ENCODE measurements at places on chromosomes 3 and 15.
A peak's percentile ranks its signal among the peaks of the same experiment; 100 is the strongest.

DNA sequence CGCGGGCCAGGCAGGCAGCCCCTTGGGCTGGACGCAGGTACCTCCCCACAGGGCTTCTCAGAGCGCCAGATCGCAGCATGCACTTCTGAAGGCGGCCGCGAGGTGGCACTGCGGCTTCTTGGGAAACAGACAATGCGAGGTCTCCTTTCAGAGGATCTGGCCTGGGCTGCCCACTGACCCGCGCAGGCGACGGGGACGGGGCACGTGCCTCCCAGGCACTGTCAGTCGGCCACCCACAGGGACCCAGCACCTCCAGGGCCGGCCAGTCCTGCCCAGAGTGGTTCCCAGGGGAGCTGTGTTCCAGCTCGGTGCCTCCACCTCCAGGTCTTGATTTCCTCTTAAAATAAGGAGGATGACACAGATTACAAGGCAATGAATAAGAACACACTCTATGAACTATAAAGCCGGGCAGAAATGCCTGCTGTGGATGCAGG, 24.4 kb upstream of the TXNRD3 start:
- DNase-seq = peak; percentile 58

DNA sequence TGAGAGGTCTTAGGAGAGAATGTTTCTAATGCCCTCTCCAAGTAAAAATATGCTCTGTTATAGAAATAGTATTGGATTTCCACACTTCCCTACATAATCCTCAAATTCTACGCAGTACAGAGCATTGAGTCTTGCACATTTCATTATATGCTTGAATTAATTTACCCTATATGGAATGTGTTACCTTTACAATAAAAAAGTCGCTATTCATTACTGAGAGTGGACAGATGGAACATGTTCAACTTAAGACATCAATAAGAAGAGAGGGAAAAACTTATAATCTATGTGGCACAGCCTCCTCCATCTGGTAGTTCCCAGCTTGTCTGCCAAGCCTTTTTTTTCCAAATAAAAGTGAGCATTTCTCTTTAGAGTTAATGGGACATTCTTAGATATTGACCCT, 417.9 kb downstream of the MECOM start:
- no peak for DNase-seq

DNA sequence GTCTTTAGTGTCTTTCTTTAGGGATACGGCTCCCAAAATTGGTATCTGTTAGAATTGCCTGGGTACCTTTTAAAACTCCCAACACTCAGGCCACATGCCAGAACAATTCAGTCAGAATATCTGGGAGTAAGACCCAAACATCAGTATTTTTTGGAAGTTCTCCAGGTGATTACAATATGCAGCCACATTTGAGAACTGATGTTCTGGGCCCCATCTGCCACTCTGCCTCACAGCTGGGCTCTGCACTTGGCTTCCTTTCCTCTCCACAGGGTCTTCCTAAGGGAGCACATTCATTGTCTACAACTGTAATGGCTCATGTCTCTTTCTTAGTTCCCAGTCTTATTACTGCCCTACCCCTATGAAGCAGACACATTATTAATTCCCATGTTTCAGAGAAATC, 394.5 kb downstream of the MFSD1 start:
- DNase-seq = no peak

GRCh38 chr15:40032125-40032839, 6.7 kb downstream of the SRP14 start:
- DNase-seq = no peak

GRCh38 chr15:86829245-86829644, 749.6 kb downstream of the AGBL1 start:
- no peak for DNase-seq

GRCh38 chr3:17135696-17136095, 250.9 kb downstream of the PLCL2 start:
- DNase-seq = no peak

DNA sequence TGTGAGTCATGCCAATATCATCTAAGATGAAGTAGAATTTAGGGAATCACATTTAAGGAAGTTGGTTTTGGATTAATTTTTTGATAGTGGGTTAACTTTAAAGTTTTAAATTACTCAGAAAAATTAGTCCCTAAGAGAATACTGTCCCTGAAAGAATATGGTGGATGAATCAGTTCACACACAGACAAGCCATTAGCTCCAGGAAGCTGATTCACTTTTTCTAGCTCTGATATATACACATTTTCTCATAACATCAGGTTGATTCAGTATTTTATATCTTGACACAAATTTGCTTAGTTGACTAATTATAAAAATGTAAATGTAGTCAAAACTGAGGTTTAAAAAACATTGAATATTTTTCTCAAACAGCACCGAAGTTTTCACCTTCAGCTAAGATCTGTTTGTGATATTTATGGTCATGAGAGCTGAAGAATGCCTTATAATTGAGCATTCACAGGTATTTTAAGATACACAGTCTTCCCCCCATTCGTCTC, 55.1 kb downstream of the MYH15 start:
- DNase-seq = no peak

GRCh38 chr3:117480525-117480924, 770.9 kb downstream of the TUSC7 start:
- no peak for DNase-seq

DNA sequence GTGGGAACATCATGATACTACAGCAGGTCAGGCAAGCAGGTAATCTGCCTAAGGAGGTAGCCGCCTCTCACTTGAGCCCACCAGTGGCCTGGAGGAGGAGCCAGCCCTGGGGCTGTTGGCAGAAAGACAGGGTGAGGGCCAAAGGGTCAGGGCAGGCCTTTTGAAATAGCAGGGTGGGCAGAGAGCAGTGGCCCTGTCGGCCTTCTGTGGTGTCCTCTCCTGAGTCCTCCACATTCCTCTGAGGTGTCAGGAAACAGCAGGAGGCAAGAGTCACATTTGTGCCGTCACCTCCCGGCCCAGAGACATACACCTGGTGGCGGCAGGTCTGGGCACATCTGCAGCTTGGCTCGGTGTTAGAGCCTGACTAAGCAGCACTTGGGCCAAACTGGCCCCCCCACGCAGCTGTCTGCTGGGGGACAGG, 3.9 kb upstream of the BNC1 start:
- DNase-seq = no peak

GRCh38 chr3:56413911-56414310, 54.4 kb downstream of the ERC2 start:
- no peak for DNase-seq

- DNase-seq = no peak
These were observed 514.1 kb downstream of the MECOM start for GRCh38 chr3:169149349-169149890.

- DNase-seq = no peak
These were observed 598.6 kb downstream of the FOXP1 start for GRCh38 chr3:70984776-70985482.

DNA sequence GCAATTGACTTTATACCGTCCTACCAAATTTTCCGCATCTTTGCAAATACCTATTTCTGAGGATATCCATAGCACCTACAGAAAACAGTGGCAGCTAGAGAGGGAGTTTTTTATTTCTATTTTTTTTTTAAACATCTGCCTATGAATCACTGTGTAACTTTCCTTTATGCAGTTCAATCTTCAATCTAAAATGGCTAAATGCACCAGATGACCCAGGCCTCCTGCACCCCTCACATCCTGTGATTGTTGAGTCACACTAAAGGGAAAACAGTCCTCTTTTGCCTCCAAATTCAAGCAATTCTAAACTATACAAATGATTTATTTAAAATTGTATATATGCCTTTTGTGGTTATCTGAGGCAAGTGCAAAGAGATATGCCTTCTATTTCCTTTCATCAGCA, 20.1 kb upstream of the BCL6 start:
- DNase-seq = no peak

DNA sequence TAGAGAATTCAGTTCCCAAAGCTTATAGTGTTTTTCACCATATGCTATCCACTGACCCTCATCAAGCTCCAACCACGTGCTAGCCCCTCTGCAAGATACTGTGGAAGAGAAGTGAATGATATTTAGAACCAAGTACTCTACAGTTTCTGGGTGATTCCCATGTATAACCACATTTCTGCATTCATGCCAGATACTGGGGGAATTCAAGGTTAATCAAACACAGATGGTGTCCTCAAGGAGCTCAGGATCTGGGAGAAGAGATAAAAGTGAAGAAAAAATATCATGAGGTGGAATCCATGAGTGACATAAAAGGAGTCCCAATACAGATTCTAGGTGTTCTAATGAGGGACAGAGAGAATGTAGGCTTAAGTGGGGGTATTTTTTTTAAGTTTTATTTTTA, 195.8 kb downstream of the FHIT start:
- DNase-seq = no peak

GRCh38 chr3:72523429-72524151, 324.7 kb downstream of the SHQ1 start:
- no peak for DNase-seq
